ENCODE measurements at places on chromosomes 7 and 10.
A peak's percentile ranks its signal among the peaks of the same experiment; 100 is the strongest.

DNA sequence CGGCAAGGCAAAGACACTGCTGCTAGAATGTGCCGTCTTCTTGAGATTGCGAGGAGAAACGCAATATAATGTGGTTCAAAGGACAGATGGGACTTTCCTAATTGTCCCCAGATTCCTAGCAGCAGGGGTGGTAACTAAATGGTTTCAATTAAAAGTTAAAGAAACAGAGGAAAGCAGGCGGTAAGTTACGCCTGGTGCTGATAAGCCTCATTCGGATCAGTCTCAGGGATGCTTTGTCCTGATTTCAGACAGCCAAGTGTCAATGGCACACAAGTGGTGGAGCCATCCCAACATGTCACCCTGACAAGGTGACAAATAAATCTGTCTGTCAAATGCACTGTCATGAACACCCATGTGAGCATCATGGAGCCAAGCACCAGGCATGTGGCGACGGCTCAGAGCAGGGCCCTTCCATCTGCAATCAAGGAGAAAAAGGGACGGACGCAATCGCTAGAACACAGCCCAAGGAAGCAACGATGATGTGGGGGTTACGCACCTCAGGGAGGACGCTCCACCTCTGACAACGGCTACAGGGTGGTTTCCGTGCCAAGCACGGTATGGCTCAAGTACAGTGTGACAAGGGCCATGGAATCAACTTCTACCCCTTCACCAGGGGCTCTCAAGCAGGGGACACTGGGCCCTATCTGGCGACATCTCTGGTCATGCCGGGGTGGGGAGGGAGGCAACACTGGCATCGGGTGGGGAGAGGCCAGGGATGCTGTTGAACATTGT lies 66.2 kb downstream of the CTBP2 start:
- DNase-seq, result no peak

DNA sequence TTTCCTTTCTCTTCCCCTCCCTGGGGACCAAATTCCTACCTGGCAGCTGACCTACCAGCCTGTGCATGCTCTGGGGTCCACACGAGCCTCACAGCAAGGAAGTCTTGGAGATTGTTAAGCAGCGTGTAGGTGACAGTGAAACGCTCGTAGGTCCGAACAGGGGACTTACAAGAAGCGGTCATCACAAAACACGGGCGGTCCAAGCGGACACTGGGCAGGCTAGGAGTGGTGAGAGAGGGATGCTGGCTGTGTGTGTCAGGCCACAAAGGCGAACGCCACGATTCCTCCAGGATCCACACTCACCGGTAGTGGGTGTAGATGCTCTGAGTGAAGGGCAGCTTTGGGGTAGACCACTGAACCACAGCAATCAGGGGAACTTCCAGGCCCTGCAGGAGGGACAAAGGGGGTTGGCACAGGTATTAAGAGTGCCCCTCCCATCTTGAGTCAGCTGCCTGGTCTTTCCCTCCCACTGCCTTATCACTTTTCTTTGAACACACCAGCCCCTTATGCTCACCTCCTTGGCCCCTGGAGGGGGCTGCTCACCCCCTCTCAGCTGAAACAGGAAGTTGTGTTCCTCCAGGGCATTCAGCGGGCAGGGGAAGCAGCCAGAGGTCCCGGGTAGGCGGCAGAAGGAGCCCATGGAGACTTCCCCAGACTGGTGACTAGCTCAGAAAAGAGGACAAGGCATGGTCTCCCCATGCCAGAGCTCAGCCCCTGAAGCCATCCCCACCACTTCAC lies 2.0 kb downstream of the TRAPPC14 start:
- no peak for DNase-seq

DNA sequence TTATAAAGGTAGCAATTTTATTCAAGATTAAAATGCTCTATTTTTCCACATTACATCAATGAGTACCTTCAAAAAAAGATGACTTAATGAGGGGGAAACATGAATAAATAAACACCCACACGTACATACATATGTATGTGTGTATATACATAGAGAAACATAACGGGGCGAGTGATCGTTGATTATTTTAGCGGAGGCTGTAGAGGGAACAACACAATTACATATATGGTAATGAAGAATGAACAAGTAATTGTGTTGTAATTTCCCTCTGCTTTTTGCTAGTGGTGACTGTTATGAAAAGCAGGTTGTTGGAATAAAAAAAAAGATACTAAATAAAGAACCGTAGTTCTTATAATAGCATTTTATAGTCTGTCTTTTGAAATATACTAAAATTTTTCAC lies 63.2 kb downstream of the CACNB2 start:
- DNase-seq, result no peak

DNA sequence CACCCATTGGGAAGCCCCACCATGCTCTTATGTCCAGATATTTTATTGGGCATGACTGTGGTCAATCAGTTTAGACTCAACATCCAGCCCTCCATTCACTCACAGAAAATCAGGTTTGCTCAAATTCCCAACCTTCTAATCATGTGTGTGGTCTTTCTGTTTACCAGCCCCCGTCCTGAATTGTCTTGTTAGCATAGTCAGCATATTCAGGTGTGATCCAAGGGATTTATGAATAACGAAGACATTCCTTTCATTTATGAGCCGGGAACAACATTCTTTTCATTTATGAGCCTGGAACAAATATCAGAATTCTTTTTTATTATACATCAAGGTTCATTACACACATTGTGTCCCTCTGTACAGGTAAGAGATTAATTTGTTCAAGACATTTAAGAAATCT lies 376.3 kb upstream of the POM121L12 start:
- DNase-seq, result no peak

DNA sequence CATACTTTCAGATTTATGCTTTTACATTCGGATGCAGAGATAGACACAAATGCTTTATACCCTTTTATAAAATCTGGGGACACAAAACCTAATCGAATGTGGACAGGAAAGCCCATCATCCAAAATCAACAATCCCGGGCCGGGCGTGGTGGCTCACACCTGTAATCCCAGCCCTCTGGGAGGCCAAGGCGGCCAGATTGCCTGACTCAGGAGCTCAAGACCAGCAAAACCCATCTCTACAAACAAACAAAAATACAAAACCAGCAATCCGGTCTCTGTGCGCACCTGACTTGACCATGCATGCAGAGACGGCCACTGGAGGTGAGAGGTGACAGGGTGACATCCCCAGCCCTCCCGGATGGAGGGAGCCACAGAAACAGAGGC lies 13.5 kb downstream of the COBL start:
- no peak for DNase-seq

DNA sequence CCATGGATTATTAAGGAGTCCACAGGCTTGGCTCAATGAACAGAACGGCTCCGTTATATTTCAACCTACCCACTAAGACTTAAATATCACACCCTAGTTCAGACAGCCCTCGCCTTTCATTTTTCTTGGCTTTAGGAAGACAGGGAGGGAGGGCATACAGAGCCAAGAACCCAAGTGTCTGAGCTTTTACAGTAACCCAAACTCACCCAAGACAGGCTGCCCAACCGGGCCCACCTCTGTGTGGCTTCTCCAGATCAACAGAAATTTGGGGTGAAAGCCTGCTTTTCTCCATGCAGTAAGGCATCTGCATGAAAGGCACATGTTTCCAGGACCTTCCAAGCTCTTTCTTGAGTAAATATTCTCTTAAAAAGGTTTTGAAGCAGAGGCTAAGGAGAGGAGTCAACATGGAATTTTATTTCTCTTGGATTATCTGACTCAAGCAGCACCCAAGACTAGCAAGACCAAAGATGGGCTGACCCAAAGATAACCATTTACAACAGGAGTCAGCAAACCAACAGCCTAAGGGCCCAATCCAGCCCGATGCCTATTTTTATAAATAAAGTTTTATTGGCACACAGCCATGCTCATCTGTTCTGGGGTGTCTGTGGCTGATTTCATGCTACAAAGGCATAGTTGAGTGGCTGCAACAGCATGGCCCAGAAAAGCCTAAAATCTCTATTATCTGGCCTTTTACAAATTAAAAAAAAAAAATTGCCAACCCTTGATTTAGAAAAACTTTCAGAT lies 90.1 kb downstream of the KCNMA1 start:
- no peak for DNase-seq

DNA sequence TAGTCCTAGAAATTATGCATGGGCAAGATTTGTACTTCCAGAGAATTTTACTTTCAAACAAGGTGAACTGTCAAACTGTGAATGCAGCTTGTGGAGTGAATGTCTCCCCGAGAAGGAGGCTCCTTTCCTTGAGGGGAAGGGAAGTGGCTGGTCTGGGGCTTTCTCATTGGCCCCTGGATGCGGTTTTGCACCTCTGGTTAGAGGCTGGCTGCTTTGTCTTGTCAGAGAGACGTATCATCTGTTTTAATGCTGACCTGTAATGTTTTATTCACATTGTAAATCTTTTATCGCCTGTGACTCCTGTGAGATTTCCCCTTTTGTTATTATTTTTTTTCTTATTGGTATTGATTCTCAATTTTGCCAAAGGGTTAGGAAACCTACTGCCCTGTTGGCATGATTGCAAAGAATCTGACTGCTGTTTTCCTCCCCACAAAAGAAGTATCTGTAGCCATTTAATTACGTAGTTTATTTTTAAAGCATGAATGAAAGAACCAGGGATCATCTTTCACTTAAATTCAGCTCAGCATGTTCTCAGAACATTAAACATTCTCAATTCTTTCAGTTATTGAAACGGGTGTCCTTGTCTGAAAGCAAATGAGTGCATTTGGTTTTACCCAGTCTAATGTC lies 238.3 kb upstream of the NFE2L3 start:
- DNase-seq, result no peak

- no peak for DNase-seq
Measured at GRCh38 chr10:17120694-17121093, 8.9 kb downstream of the CUBN start.

DNA sequence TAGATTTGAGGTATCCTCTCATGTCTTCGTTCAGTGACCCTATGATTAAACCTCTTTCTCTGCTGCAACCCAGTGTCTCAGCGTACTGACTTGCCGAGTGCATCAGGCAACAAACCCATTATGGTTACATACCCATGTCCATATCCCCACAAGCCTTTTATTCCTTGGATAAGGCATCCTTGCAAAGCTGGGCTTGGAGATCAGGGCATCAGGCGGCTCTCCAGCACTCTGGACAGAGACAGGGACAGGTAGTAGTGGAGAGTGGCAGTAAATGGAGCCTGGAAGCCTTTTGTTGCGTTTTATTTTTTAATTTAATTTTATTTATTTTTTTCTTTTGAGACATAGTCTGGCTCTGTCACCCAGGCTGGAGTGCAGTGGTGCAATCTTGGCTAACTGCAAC lies 32.0 kb upstream of the NPFFR1 start:
- no peak for DNase-seq

DNA sequence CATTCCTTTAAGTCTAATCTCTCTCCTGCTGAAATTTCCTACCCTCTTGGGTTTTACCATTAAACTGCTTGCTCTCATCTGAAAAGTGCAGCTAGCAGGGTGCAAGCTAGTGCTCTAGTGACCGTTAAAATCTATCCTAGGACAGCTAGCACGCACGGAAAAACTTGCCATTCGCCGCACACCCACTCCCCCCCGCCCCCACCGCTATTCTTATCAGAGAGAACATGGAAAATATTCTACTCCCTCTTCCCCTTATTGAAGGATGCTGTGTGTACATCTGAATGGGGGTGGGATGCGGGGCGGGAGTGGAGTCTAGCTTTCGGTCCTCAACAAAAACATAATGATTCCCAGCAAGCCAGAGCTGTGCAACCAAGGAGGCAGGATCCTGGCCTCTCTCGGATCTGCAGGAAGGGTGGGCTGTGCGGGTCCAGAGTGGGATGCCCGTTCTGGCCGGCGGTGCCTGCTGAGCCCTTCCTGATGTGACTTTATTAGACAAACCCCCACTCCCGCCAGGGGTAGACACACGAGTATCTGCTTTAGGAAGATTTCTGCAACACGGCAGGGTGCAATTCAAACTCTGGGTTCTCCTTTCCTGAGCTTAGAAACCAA lies 1.1 kb upstream of the ADRA2A start:
- DNase-seq, result no peak

- DNase-seq, result no peak
Measured at GRCh38 chr10:5142199-5142598, 42.8 kb downstream of the AKR1C8 start.

DNA sequence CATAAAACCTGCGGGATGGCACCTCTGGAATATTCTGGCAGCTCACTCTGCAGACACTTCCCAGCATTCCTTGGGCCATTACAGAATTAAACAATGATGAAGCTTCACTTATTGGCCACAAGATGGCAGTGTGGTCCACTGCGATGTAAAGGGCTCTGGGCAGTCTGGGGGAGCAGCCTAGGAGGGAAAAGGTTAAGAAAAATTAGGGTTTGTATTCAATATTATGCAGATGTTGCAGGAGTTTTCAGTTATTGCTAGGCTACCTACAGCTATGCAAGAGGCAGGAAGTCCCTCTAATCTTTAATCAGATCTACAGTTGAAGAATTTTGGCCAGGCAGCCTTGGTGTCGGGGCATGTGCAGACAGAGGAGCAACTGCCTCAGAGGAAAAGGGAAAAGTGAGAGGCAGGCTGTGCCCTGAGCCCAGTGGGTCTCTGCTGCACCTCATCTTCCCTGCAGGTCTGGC lies 233.2 kb upstream of the PRSS1 start:
- peak; percentile 33 for DNase-seq

GRCh38 chr7:112789817-112790585 lies at the start of gene TMEM168:
TSS of gene TMEM168 (minus strand) at chr7:112790393. CDS start at chr7:112784825, 5,568 bp downstream.
- DNase-seq, result peak; percentile 54

DNA sequence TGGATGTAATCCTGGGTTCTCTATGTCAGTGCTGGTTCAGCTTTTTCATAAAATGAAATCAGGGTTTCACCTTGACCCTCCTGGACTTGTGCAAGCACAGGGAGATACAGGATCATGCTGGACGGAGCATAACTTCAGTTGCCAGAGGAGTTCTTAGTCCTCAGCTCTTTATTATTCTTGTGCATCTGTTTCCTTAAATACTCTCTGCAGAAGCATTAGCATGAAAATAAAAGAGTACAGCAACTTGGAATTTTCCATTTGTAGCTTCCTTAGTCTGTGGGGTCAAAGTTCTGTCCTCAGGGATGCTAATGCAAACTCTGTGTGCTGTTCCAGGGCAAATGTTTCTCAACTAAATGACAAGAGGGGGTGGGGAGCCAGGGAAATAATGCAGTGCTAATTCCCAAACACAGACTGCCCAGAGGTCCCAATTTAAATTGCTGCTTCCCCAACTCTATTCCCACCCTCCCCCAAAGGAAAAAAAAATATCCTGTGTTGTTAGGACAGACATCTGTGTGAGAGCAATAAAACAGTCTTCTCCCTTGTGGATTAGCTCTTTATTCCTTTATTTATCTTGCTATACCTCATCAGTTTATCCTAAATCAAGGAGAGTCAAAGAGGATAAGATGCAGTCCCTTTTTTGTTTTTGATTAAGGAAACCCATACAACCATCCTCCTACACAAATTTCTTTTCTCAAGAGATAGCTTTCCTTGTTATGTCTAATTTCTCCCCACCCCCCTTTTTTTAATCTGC lies 905.0 kb downstream of the LRMDA start:
- no peak for DNase-seq

Measured in iPS DF 19.7 (cell line).